ENCODE measurements at places on chromosomes 4 and X.

DNA sequence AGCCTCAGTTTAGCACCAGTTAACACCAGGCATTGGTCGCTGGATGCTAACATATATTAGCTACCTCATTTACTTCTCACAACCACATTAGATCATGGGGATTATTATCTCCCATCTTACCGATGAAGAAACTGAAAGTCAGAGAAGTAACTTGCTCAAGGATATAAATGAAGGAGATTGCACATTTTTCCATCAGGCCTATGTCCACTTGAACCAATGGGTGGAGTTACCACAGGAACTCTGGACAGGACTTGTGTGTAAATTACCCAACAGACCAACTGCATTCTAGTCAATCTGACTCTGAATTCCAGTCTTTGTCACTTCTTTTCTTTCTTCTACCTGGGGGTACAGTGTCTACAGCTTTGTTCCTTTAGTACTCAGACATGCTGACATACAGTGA is 1.8 kb downstream of the LNX1 start:
- DNase-seq = no peak

GRCh38 chrX:101362757-101363156 is 14.2 kb upstream of the TIMM8A start:
- DNase-seq = no peak

DNA sequence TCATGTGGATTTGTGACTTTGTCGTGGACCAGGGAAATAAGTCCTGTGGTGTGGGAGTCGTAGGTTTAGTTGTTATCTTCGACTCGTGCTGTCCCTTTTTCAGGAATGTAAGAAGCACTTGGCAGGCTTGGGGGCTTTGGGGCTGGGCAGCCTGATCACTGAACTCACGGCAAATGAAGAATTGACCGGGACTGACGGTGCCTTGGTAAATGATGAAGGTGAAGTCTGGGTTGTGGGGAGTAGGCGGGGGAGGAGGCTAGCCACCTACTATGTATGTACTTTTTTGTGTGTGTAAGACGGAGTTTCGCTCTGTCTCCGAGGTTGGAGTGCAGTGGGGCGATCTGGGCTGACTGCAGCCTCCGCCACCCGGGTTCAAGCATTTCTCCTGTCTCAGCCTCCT is 1.2 kb downstream of the TAF1 start:
- DNase-seq = peak; percentile 5

DNA sequence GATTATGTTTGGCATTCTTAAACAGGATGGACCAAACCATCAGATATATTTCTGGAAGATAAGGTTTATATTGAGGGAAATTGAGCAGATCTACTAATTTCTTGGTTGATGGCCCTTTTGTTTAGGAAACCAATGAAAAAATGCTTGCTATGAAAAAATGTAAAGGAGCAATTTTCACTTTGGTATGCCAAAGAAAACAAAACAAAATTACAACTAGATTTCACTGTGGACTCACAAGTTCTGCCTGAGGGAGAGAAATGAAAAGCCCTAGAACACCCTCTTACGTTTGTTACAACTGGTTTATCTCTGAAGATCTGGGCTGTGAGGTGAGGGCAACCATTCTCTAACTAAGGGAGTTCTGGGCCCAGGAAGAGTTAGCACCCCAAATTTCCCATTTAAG is 122.5 kb upstream of the IL15 start:
- peak; percentile 11 for DNase-seq

GRCh38 chr4:95507147-95507546 is 41.6 kb downstream of the UNC5C start:
- no peak for DNase-seq

DNA sequence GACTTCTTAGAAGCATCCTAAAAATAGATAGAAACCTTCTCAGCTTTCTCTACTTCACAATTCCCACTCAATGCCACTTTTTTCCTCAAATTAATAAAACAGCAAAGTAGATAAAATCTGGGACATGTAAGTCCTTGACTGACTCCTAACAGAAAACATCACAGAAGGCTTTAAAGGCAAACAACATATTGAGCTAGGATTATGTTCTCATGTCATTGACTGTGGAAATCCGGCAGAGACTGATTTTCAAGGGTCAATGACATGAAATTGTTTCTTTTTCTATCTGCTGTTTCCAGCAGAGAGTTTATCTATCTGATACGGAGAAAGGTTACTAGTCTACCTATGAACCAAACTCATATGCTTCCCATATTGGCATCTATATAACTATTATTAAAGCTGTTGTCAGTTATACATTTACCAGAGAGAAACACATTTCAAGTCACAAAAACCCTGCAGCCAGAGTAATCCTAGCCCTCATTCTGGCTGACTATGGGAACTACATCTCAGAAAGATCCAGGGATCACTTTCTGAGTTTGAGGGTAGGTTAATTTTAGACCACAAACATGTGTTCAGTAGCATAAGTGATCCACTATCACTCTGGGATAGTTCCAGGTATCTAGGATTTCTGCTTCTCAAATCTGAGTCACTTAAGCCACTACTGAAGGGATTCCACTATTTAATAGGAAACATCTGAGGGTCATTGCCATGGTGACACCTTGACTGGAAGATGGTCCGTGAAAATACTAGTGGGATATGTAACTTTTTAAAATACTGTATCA is 147.6 kb downstream of the PPP3CA start:
- peak; percentile 28 for DNase-seq

DNA sequence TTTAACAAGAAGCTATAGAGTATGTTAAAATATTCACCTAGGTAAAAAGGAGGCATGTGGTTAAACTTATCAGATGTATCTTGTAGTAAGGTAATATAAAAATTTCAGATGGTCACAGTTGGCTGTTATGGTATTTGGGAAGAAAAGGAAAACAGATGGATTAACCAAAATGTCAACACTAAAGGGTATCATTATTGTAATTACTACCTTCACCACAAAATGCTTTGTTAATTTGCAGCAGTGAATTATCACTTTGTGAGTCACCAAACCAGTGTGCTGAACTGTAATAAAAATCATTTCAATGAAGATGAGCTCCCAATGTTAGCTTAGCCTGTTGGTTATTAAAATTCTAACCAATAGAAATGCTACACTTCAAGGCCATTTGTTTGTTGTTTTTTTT is 233.9 kb downstream of the RPA4 start:
- DNase-seq = no peak

- peak; percentile 73 for DNase-seq
Observed at GRCh38 chrX:53093177-53093655, 726 bp upstream of the KANTR start.

GRCh38 chr4:99013884-99014523 is 18.5 kb downstream of the METAP1 start:
- DNase-seq = no peak

DNA sequence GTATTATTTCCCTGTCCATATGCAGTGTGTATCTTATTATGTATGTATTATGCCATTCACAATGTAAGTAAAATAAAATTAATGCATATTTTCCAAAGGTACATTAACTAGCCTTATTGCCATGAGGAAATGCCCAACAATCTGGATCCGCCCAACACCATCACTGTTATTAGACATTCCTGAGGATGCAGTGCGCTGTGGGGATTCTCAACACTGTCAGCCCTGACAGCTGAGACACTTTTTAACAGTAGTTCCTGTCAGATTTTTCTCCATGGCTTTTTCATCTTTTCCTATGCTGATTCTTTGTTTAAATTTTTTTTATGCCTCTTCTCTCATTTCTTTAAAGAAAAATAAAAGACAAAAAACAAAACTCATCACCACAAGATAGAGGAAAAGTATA is 1632.9 kb upstream of the PABPC4L start:
- DNase-seq = no peak

GRCh38 chrX:55135171-55135570 is 46.4 kb downstream of the PAGE2 start:
- DNase-seq = peak; percentile 19

DNA sequence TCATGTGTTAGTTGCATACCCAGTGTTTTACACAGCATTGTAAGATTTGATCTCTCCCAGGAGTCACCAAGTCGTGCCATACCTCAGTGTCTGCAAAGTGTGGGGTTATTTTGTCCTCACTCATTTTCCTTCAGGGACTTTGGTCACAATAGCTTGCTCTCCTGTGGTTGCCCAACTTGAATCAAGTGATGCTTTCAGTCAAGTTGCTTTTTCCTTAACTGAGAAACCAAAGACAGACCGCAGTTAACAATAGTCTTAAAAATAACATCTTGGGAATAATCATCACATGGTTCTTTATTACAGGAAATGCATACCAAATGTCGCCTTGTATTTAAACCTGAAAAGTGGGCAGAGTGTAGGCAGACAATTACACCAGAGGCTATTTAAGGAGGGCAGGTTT is 44.5 kb upstream of the NDP start:
- no peak for DNase-seq

DNA sequence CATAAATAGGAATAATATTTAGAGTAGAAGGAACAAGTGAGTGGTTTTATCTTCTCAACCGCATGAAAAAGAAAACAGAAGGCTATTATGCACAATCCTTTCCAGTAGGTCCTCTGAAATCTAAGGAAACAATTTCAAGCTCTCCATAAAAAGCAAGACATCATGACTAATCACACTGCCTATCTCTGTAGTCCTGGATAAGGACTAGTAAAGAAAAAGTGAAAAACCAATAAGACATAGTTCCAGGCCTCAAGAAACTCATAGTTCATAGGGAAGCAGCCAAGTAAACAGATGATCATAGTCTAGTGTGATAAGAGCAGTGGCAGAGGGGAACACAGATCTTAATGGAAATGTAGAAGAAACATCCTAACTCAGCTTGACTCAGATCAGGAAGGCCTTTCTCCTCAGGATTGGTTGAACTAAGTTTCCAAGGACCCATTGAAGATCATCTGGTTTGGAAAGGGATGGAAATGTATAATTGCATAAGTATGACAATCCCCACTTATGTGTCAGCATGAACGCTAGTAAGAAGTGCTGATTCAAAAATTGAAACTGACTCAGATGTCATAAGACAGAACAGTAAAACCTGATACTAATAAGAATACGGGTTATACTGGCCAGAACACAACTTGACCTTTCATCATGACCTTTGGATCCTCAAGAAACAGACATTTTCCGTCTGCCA is 155.3 kb downstream of the GRIA3 start:
- DNase-seq = peak; percentile 58

DNA sequence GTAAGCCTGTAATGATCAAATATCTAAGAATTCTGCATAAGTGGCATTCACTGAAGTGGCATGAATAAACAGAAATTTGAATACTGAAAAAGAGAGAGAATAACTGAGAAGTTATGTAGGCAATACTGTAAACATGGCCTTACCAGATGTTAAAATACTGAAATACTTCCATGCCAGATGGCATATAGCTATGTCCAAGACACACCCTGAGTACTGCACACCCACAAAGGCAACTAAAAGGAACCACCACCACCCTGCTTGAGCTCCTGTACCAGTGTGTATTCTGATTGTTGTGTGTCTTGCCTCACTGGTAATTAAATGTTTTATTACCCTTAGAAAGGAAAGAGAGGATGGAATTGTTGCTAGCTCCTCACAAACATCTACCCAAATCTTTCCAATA is 192.1 kb downstream of the ADAMTS3 start:
- peak; percentile 38 for DNase-seq

- peak; percentile 13 for DNase-seq
Observed at GRCh38 chrX:129678614-129679195, 23.9 kb upstream of the APLN start.

GRCh38 chr4:128289523-128290158 is 2.0 kb upstream of the PGRMC2 start:
- no peak for DNase-seq

Data from EL (cell line).